ENCODE measurements at places on chromosomes 4 and X.

GRCh38 chrX:37817176-37817575, 30.2 kb downstream of the DYNLT3 start:
- DNase-seq: no peak

GRCh38 chr4:71872221-71872620, 88.3 kb upstream of the GC start:
- no peak for DNase-seq

GRCh38 chrX:107470198-107470597, 20.7 kb downstream of the FRMPD3 start:
- no peak for DNase-seq

GRCh38 chrX:93637591-93637990, 35.8 kb downstream of the NAP1L3 start:
- no peak for DNase-seq

DNA sequence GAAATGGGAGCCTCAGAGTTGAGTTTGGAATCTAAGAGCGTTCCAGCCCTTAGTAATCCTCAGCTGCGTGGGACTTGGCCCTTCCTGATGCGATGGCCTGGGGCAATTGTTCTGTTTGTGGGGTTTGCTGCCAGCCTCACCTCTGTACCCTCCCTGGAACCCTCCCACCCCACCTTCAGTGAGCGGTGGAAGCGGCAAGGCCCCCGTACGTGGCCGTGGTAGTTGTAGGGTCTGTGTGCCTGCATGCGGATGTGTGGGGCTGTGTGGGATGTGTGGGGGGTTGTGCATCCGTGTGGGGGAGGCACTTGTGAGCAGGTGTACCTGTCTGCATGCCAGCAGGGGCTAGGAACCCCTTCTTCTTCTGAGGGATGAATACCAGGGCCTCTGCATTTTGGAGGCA, 65.4 kb upstream of the ADRA2C start:
- no peak for DNase-seq

- no peak for DNase-seq
These were observed 41.7 kb upstream of the H2AZ1 start for GRCh38 chr4:99991741-99992140.

- DNase-seq: no peak
These were observed 492.1 kb downstream of the INPP4B start for GRCh38 chr4:142354041-142354440.

DNA sequence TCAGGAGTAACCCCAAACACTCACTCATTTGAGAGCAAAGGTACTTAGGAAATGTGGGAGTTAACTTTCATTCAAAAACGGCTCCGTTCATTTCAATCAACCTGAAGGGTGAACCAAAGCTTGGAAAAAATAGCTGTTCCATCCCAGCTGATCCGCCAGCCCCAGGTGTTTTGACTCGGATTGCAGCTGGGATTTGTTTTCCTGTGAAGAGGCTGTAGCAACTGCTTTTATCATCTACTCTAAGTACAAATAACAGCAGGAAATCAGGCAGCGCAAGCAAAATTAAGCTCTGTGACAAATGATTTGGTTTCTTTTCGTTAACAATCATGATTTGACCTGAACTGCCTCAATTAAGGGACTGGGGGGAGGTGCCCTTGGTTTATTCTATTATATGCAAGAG, 154.7 kb downstream of the BEND2 start:
- no peak for DNase-seq

DNA sequence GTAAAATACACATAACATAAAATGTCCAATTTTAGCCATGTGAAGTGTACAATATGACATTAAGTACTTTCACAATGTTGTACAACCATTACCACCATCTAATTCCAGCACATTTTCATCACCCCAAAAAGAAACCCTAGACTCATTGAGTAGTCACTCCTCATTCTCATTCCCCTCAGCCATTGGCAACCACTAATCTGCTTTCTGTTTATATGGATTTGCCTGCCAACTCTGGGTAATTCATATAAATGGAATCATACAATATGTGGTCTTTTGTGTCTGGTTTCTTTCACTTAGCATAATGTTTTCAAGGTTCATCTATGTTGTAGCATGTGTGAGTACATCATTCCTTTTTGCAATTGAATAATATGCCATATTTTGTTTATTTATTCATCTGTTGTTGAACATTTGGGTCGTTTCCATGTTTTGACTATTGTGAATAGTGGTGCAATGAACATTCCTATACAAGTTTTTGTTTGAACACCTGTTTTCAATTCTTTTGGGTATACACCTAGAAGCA, 43.0 kb downstream of the EIF2S3 start:
- DNase-seq: no peak

GRCh38 chrX:11481035-11481434, 184.7 kb downstream of the ARHGAP6 start:
- no peak for DNase-seq

GRCh38 chr4:186204103-186204559, 12.8 kb downstream of the CYP4V2 start:
- DNase-seq: peak; percentile 74

Measured in effector memory CD8-positive, alpha-beta T cell (primary cell).